ENCODE measurements at places on chromosomes 7 and 10.
A peak's percentile ranks its signal among the peaks of the same experiment; 100 is the strongest.

GRCh38 chr10:78210548-78210947, 176.9 kb downstream of the RPS24 start:
- no peak for DNase-seq

DNA sequence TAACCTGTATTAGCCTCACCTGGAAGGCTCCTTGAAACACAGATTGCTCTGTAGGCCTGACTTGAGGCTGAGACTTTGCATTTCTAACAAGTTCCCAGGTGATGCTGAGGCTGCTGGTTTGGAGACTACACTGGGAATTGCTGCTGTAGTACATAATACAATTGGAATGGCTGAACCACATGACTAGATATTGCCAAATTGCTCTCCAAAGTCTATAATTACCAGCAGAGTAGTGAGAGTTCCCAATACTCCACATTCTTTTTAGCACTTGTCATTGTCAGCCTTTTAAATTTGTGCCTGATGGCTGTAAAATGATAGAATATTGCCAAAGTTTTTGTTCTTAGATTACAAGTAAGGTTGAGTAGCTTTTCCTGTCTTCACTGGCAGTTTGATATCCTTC, 39.9 kb downstream of the PLEKHA8 start:
- peak; percentile 85 for DNase-seq

- DNase-seq: peak; percentile 24
Measured at GRCh38 chr10:104109908-104110662, 11.9 kb upstream of the SFR1 start.

DNA sequence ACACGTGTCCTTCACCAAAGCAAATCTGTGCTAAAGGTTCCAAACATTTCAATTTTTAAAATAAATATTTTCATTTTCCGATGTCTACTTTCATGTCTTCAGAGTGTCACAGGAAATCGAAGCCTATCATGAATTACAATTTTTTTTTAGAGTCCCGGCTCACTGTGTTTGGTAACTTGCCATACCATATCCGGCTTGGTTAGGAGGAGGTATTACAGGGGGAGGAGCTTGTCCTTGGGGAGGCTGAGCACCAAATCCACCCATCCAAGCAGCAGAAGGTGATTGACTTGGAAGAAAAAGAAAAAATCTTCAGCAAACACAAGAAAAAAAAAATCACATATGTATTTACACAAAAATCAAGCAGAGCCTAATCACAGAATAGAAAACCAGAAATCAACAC, 21.3 kb downstream of the TIAL1 start:
- DNase-seq: peak; percentile 17

DNA sequence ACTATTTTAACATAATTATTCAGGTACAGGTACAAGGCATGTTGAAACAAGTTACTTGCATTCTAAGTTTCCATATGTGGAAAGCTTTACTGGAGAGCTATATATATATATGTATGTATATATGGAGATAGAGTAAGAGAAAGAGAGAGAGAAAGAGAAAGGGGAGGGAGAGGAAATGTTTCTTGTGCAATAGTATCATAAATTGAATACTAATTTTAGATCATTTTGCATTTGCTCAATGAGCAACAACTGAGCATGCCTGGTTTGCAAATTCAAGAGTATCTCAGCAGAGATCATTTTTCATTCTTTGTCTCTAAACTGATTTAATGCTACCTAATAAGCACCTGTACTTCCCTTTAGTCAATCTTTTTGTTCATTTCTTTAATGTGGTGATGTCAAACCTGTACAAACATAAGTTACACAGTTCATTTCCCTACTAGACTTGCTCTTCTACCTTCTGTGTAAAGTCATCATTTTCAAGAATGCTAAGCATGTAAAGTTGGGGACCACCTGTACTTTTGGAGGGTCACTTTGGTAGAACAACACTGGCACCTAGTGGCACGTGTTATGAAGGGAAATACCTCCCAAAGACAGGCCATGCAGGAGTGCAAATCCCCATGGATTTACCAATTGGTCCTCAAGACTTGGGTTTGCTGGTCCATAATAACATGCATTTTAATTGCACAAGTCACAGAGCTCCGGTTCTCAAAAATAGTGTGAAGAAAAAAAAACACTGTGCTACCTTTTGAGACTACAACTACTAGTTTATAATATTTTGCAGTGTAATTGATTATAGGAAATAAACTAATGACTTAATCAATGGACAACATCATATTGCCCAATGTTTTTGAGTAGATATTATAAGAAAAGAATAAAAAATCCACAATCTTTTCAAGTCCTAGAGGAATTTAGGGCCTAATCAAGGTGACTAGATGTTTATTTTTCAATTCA, 431.2 kb upstream of the IGFBP3 start:
- DNase-seq: peak; percentile 29

DNA sequence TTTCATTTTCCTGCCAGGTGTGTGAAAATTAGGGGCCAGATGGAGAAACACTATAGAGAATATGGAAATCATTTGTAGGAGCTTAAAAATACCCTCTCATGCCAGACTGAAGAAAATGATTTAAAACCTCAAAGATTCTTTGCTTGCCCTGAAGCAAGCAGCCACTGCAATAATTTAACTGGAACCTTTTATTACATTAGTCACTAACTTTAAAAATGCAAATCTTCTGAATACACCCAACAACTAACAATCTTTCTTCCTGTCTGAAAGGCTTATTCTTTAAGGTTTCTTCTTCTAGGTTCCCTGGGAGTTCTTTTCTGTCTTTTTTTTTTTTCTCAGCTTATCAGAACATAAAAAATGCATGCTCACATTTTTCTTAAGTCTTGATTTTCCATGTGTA, 238.5 kb upstream of the KMT2E start:
- no peak for DNase-seq

DNA sequence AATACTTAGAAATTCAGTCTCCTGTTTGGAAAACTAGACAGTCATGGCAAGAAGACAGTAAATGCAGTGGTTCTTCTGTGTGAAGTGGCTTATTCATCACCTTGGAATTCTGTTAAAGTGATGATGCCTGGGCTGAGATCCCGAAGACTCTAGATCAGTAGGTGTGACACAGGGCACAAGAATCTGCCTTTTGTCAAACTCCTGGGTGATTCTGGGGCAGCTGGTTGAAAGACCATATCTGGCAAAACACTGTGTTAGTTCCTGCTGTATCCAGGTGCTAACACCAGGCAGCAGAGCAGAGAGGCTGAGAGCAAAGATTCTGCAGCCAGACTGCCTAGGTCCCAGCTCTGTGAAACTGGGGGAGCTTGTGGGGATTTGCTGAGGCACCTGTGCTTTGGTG, 26.5 kb downstream of the MRC1 start:
- peak; percentile 58 for DNase-seq

- no peak for DNase-seq
Measured at GRCh38 chr7:85883-86515, 106.4 kb upstream of the FAM20C start.

DNA sequence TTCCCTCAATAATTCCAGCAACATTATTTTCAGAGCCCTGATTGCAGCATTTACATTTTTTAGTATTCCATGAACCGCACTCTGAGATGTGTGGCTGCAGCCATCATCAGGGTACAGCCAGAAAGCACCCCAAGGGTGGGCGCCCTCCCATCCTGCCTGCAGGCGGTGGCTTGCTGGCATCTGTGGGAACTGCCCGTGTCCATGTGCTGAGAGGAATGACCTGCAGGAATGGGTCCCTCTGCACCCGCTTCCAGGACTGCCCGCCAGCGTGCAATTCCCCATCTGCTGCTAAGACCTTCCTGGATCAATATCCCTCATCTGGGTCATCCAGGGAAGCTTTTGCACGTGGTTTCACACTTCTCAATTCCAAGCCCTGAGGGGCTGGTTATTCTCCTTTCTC, 32.8 kb upstream of the NUB1 start:
- no peak for DNase-seq

DNA sequence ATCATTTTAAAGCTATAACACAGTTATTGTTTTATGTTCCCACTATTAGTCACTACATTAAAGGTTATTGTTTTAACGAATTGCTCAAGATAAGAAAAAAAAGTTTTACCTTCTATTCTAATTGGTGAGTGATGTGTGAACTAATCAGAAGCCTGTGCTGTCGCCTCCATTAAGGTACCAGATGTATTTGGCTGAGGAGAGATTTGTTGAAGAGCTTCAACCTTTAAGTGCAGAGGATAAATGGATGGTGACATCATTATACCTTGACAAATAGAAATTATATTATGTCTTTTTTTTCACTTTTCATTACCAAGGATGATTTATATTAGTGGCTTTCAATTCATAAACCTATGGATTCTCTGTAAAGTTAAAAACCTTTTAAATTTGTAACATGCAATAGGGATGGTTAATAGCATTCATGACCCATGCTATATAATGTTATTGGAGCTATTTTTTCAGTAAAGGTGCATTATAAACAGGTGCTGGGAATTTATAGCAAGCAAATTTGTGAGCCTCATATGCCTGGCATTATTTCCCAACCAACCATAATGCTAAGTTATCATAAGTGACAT, 97.0 kb upstream of the NPVF start:
- no peak for DNase-seq

DNA sequence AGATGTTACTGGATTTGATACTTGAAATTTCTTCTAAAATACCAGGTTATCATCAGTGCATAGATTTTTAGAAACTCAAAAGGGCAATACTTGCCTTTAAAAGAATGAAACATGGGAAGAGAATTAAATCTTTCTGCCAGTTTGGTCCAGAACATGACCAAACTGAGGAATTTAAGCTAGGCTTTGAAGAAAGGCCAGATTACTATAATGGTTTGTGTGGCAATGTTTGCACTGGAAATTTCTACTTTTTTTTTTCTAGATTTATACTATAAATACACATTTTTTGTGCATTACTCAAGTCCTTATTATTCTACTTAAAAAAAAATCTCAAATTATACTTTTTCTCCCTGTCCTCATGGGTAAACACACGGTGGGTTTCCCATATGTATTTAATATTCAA, 9.2 kb downstream of the MKX start:
- peak; percentile 85 for DNase-seq

DNA sequence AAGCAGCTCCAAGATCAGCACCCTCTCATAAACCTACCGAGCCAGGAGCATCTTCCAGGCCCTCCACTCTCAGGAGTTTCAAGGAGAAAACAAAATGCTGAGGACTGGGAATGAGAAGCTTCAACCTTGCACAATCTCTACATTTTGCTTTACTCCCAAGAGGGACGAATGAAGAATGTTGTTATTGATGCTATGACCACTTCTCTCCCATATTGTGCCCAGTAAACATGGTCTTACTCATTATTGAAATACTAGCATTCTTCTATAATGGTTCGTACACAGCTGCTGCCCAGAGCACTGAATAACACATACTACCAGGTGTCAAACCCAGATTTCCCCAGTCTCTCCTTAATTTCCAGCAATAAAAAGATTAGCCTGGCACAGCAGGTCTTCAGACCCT, 63.4 kb upstream of the BET1 start:
- DNase-seq: peak; percentile 52

- DNase-seq: no peak
Measured at GRCh38 chr10:21069278-21069677, 172.2 kb upstream of the NEBL start.

DNA sequence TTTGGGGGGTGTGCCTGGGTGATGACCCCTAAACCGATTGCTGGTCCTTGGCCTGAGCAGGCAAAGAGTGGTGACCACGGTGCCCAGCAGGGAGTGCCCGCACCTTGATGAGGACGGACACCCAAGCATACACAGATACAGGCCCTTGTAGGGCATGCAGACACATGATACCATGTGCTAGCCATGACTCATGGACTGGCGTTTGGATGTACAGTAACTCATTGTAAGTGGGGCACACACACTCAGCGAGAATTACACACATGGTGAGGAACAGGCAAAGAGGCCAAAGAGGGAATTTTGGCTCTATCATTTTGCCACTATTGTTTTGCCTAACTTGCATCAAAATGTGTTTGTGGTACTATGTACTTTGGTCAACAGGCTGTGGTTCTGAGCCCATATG, 24.1 kb downstream of the KAZALD1 start:
- DNase-seq: no peak

GRCh38 chr10:53977267-53977666, 823.8 kb downstream of the PCDH15 start:
- DNase-seq: no peak

DNA sequence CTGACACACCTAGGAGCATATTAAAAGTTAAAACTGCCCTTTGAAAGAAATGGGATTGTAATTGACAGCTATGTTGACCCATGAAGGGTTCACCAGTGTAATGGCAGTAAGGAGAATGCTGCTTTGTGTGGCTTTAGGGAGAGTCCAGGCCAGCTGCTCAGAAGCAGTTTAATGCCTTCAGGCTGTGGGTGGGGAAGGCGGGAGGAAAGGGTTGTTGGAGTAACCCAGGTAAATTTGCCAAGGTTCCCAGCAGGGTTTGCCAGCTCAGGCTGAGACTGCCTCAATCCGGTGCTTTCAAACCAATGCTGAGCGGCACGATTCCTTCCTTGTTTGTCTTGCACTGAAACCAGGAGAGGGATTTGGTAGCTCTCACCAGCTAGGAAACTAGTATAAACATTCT, 637.2 kb downstream of the INHBA start:
- no peak for DNase-seq

DNA sequence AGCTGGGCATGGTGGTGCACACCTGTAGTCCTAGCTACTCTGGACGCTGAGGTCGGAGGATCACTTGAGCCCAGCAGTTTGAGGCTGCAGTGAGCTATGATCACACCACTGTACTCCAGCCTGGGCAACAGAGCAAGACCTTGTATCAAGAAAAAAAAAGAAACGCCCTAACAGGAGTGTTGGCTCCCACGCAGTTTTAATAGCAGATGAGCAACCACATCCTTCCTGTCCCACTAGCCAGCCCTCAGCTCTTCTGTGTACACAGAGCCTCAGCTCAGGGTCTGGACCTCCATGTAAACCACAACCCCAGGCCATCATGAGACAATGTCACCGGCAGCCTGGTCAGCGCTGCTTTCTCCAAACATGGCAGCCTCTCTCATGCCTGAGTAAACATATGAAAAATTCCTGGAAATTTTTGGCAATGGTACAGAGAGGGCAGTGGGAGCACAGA, 108.2 kb downstream of the PIP4K2A start:
- DNase-seq: no peak

Measured in fibroblast of gingiva (primary cell).